ENCODE measurements at places on chromosomes 16 and 17. TPM values are rescaled to one million over a fixed set of nuclear protein-coding genes. Genes with fewer than 3 reads are reported as not detected.

DNA sequence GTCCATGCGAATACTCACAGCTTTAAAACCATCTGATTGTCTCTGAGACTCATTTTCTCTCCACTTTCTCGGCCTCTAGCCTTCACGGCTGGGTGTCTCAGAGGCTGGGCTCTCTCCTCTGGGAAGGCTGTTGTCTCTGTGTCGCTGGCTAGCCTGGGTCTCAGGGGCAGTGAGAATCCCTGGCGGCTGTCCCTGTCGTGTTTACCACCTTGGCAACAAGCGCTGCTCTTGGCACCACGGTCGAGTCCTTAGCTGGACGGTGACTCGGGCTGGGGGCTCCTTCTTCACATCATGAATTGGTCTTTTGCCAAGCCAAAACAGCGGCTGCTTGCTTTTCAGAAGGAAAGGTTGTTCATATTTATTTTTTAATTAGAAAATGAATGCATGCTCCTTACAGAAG, 81.1 kb downstream of the MSI2 start:
- ATAC-seq: peak; percentile 69

SYT17 gene
- total RNA-seq: 37.4 TPM

DNA sequence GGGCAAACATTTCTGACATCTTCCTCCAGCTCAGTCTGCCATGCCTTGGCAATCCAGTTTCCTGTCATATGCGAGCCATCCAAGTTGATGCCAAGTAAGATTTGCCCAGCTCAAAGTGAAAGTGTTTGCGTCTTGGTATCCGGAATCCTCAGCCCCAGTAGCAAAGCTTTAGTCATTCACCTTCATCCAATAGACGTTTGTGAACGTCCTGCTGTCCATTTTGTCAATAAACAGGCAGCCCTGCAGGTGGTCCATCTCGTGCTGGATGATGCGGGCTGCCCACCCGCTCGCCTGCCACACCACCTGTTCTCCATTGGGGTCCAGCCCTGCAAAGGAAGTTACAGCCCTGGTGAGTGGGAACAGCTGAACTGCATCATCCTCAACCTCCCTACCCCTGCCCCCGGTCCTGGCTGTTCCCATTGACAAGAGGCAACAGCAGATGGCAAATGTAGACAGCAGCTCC, 1.5 kb downstream of the PDF start:
- ATAC-seq: no peak

DNA sequence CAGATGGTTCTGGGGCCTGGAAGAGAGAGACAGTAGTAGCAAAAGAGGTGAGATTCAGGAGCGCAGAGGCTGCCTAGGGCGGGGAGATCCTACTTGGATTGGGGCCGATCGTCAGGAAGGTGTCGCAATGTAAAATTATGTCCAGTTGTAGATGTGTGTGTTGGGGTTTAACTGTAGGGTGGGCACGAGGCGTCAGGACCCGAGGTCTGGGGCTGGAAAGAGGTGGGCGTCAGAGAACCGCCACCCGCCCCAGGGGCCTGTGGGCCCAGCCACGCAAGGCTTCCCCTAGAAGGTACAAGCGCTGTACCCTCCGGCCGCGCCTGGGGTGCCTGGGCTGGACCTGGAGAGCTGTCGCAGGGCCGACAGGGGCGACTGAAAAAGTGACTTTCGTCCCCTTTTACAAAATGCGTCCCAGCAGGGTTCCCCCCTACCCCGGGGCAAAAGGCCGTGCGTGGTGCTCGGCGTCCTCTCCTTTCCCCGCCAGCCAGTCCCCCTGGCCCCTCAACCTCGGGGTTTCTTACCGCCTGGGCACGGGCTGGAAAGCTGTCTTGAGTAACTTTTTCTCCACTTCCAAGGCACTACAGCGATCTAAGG, 2.8 kb downstream of the IRX3 start:
- ATAC-seq: no peak

OR4D1 gene
- 0.36 TPM for total RNA-seq

GRCh38 chr16:83968891-83969649, 1.0 kb downstream of the NECAB2 start:
- ATAC-seq: peak; percentile 1

- ATAC-seq: no peak
Measured at GRCh38 chr16:81140930-81141780, 45.0 kb upstream of the GCSH start.

DNA sequence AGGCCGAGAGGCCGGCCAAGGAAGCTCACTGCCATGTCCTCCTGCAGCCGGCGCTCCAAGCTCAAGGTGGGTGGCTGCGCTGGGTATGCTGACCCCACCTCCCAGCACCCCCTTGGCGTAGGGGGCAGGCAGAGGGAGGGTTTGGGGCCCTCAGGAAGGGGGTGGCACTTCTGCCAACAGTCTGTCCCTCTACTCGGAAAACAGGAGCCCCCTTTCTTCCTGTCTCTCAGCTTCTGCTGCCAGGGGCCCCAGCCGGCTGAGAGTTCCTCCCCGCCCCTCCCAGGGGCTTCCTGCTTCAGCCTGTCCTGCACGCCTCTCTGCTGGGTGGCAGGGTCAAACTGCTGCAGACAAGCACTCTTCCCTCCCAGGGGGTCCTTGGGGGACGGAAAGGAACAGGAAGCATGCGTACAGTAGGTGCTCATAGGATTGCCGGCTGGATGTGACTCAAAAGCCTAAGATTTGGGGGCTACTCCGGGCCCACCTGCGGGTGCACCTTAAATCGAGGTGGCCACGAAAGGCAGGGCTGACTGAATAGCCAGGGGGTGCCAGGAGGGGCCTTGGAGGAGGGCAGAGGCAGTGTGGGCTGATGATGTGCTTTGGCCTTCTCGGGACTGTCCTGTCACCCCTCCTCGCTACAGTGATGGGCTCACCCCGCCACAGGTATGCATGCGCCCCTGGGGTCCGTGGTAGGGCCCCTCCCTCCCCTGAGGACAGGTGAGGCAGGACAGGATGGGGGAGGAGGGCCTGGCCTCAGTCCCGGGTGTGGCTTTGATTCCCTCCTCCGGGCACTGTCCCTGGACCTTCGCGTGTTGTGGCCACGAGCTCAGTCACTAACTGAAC, 4.0 kb downstream of the CBX2 start:
- ATAC-seq: no peak

DNA sequence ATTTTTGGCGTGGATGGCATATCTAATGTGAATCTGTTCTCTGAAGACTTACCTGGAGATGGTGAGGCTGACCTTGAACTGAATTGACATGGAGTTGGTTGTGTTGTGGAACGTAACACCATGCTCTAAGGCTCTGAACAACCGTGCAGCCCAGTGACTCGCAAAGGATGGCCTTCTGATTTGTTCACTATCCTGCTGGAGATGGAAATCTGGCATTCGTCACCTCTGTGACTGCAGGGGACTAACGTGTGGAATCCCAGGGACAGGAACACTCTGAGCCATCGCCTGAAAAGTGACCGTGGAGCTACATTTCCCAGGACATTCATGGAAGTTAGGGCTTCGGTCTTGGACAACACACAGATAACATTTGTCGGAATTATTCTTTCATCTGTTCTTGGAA, 61.1 kb downstream of the BANP start:
- no peak for ATAC-seq

- no peak for ATAC-seq
Measured at GRCh38 chr16:17350207-17350606, 120.6 kb downstream of the XYLT1 start.

DNA sequence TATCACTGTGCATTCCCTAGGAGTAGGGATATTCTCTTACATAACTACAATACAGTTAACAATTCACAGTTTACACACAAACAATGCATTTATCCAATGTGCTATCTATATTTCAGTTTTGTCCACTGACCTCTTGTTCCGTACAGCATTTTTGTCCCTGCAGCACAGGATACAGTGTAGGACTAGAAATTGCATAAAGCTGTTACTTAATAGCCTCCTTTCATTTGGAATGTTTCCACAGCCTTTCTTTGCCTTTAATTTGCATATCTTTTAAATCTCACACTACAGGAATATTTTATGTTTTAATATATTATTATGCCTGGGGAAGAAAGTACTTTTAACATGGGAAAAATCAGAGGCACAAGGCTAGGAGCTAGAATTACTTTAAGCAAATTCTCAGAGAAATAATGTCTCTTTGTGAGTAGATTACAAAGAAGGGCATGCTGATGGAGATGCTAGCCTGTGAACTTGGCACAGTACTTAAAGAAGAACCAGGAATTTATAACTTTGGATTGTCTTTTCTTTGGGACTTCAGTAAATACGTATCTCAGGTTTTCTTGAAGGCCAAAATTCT, 144.3 kb downstream of the ITFG1 start:
- peak; percentile 61 for ATAC-seq

DNA sequence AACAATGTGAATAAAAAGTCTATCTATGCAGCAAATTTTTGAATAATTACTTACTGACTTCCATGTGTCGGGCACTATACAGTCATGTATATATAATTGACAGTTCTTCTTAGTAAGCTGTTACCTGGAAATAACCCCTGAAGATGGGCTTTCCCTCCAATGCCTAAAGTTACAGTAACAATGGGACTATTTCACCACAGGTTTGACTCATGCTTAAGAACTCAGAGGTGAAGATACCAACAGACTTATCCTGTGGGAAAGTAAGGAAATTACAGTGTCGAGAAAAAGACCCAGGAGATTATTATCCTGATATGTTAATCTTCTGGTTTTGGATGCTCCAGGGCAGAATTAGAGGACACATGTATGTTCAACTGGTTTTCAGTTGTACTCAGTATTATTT, 601.5 kb upstream of the SOX9 start:
- no peak for ATAC-seq

DNA sequence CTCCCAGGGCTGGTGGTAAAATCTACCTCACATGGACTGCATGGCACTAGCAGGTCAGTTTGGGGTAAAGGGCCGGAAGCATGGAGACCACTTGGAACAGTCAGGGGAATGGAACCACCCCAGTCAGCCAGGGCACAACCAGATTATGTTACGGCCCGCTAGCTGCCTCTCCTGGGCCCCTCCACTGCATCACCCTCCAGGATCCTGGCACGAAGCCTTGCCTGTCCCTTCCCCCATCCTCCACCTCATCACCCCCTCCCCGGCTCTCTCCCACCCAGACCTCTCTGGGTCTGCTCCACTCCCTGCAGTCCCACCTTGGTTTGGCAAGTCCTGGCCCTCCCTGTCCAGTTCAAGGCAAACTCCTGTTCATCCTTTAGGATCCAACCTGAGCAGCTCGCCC, 91.7 kb downstream of the CLEC16A start:
- peak; percentile 14 for ATAC-seq

GRCh38 chr17:40479754-40480480, 21.5 kb downstream of the TNS4 start:
- no peak for ATAC-seq

- ATAC-seq: peak; percentile 83
Measured at GRCh38 chr16:10078541-10078949, 103.7 kb downstream of the GRIN2A start.

DNA sequence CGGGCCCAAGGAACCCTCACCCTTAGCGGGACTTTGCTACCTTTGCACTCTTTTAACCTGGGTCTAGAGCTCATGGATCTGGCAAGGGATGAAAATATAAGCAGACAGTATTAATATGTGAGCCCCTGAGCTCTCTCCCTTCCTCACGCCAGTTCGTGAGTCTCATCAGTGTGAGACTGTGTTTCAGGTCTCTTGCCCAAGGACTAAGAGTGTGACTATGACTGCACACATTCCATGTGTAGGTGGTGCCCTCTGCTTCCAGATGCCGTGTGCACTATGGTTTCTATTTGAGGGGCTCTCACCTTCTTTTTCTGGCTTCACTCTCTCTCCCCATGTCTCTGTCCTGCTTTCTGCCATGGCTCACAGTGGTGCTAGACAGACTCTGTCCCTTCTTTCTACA, 40.5 kb downstream of the DHRS7B start:
- no peak for ATAC-seq

- ATAC-seq: no peak
Measured at GRCh38 chr17:51721730-51722129, 436.8 kb downstream of the CA10 start.

GRCh38 chr16:85435286-85435685, 177.8 kb upstream of the GSE1 start:
- ATAC-seq: no peak

GRCh38 chr16:85091522-85091910, 20.8 kb downstream of the CIBAR2 start:
- no peak for ATAC-seq

DNA sequence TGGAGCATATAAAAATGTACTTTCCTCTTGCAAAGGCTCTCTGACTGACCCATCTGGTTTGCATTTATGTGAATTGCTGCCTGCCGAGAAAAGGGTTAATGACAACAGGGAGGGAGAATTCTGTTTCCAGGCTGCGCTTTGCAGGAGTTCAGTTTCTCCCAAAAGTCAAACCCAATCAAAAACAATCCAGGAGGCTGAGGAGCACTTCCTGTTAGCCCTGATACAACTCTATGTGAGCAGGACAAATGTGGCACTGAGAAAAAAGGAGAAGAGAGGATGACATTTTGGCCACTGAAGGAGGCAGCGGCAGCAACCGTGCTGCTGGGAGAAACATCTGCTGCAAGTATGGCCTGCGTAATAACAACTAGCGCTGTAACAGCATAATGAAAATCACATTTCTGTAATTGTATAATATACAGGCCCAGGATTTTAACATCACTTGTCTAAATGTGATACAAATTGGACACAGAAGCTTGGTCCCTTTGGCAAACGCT, 26.8 kb upstream of the ELAC2 start:
- ATAC-seq: no peak

ACE gene
- 4.6 TPM for total RNA-seq

DNA sequence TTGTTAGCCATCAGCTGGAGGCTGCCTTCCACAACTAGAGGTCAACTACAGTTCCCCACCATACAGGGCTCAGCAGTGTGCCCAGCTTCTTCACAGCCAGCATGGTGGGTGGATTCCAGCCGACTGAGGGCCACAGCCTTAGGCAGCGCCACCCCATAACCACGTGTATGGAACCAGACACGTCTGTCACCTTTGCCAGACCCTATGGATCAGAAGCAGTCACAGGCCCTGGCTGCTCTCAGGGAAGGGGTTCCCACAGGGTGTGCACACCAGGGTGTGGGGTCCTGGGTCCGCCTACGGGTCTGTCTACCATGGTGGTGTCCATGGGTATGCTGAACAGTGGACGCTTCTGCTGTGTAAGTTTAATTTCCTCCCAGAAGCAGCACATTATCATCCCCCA, 265.0 kb upstream of the FOXF1 start:
- no peak for ATAC-seq

DNA sequence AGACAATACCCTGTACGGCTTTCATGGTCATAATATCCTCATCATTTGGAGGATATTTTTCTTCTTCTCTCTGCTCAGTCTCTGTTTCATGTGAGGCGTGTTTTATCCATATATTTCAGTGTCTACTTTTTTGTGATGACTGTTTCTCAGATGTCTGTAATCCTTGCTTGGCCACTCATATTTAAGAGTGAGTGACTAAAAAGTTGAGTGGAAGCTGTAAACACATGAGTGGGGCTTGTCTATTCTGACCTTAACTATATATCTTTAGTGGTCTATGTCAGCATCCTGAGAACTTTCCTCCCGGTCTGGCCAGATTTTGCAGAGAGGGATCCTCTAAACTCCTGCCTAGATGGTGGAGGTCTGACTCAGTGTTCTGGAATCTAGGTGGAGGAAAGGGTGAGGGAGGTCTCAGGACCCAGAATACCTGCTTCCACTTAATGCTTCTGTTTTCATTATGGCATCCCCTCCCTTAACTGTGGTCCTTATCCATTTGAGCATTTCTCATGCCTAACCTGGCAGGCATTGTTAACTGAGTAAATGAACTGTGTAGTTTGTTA, 6.0 kb downstream of the DDX19B start:
- no peak for ATAC-seq

CA4 gene
- 1.4 TPM for total RNA-seq

FLOT2 gene
- 30.9 TPM for total RNA-seq
